ENCODE measurements at places on chromosomes 5 and 9.

DNA sequence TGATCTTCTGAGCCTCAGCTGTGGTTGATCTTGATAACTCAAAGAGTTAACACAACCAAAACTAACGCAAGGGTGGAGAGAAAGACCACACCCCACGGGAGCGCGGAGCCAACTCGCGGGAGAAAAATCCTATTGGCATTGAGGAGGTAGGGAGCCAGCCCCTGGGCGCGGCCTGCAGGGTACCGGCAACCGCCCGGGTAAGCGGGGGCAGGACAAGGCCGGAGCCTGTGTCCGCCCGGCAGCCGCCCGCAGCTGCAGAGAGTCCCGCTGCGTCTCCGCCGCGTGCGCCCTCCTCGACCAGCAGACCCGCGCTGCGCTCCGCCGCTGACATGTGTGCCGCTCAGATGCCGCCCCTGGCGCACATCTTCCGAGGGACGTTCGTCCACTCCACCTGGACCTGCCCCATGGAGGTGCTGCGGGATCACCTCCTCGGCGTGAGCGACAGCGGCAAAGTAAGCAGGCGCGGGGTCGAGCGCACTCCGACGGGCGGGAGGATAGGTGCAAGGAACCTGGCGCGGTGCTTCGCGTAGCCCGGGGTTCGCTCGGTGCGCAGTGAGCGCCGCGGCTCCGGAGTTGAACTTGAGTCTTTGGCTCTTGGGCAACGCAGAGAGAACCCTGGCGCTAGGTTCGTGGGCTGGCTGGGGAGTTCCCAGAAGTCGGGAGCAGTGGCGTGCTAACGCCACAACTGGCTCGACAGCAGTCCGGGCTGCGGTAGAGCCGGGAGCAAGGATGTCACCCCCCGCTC, at the start of gene GDA:
Gene GDA, plus strand, starts transcription at position 210 of the 745 bp plus-strand sequence. Its CDS starts 120 bp downstream, at position 330.
- peak; percentile 39 for DNase-seq

DNA sequence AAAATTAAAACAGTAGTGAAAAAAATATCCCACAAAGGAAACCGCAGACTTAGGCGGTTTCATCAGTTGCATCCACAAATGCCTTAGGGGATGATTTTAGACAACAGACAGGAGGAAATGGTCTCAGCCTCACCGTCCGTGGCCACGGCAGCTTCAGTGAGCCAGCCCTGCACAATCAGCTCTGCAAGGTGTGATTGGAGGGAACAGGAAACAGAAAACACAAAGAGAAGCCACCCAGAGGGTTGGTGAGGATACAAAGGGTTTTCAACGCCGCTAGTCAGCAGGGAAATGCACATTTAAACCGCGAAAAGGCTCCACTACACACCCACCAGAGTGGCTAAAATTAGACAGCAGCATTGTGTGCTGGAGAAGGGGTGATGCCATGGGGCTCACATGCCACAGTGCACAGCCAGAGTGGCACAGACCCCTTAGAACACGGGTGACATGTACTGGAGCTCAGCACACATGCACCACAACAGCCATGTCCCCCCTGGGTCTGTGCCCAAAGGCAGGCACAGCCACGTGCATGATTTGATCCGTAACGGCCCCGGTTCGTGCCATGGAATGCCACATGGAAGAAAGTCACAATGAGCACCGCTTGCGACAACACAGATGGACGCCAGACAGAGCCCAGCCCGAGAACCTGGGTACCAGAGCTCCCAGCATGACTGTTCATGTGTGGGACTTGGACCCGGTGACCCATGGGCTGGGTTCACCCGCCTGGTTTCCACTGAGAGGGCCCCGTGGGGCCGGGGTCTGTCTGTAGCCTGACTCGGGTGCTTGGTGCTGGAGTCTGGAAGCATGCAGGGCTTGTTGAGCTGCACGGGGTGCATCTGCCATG, 18.3 kb upstream of the TERT start:
- DNase-seq: no peak

DNA sequence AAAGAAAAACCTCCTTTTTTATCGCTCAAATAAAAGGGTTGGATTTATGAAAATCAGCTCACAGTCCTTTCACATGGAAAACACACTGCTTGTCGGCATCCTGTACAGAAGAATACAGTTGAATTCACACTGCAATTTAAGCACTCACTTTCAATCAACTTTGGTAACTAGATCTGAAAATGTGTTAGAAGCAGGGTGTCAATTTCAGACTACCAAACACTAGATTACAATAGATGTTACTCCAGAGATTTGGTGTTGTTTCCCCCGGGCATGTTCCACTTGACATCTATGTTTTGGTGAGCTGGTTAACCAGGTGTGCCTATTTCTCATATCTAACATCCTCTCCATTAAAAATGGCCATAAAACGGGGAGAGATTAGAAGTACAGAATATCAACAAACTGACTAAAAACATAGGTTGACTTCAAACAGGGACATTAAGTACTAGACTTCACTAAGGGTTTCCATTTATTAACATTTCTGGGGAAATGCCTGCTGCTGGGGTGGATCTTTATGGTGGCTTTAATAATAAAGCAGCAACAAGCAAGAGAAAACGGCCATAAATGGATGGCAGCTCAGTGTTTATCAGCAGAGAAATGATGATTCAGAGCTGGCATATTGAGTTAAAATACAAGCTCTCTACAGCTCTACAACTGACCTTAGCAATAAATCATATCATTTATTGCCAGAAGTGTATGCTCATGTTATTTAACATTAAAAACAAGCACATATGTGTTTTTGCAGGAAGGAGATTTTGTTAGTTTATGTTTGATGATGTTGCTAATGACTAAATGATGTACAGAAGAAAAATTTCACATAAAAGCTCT, 158.8 kb downstream of the SLF1 start:
- no peak for DNase-seq

- DNase-seq: no peak
Observed at GRCh38 chr9:33297432-33297831, 7.1 kb downstream of the NFX1 start.

DNA sequence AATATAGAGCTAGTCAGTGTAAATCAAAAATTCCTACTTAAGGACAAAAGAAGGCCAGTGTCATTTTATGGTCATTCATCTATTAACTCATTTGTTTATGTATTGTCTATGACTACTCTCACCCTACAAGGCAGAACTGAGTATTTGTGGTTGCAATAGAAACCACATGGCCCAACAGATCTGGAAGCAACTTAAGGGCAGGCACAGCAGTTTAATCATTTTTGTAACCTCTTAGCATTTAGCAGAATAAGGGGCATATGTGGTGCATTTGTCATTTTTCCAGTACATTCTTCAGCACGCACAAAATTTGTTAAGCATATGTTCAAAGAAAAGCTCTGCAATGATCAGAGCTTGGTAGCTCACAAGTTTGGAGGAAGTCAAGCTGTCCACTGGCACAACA, 1.1 kb downstream of the FKBP15 start:
- DNase-seq: no peak

DNA sequence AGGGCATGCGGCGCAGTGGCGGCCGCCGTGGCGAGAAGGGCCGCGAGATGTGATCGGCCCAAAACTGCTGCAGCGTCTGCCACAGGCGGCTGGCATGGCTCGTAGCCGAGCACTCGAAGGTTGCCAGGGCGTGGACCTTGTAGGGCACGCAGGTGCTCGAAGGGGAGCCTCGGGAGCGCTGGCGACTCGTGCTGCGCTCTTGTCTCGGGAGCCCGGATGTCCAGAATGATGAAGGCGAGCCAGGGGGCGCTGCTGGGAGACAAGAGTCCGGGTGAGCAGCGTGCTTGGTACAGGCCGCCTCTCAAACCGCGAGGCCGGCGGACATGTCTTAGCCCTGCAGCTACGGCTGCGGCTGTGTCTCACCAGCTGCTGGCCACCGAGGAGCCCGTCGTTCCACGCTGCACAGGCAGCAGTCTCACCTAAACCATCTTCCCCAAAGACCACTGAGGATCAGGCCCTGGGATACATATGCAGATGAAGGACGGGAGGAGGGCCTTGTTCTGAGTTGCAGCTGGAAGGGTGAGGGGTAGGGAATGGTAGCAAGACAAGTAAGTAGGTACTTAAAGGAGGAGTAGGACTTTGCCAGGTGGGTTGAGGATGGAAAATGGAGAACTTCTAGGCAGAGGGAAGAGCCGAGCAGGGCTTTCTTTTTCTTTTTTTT, 1.7 kb downstream of the CBY3 start:
- no peak for DNase-seq

- no peak for DNase-seq
Observed at GRCh38 chr5:163533223-163533622, 27.8 kb downstream of the MAT2B start.

DNA sequence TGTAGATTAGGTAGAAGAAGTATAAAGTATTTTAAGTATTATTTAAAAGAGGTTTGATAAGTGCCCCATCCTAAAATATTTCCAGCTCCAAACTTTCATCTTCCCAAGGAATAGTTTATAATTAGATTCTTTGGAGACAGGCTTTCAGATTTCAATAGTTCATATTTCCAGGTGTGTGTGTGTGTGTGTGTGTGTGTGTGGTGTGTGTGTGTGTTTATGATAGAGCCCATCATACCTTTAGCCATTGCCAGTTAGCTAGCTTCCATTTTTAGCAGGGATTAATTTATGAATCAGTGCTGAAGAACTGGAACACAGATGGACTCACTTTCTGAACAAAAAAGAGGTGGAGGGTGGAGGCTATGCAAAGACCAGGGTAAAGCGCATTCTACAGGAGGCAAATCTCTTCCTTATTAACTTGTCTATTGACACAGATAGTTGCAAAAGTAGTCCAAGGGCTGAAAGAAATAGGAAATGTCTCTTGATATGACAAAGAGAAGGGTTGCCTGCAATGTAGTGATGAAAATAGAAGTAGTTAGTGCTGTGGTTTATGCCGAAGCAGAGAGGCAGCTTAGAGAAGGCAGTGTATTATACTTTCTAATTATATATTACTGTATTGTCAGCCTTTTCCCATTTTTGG, 301.1 kb downstream of the MAN2A1 start:
- no peak for DNase-seq

GRCh38 chr9:132160802-132161742, 786 bp upstream of the NTNG2 start:
- DNase-seq: peak; percentile 77

- peak; percentile 56 for DNase-seq
Observed at GRCh38 chr9:111661802-111662521, 557 bp downstream of the GNG10 start.

- DNase-seq: no peak
Observed at GRCh38 chr9:8329561-8330283, 530.1 kb upstream of the DMAC1 start.

DNA sequence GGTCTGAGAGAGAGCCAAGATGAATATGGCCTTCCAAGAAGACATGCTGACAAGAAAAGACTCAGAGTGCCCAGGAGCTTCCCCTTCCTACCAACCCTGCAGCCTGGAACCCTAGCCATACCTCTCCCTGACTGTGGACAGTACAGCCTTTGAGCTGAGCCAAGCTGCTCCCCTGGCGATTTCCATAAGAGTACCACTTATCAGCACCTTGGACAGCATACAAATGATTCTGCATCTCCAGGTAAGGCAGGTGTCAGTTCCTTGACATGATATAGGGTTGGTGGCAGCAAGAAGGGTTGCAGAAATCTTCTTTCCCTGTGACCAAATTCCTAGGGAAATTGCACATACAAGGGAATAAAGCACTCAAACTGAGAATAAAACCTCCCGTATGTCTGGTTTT, 58.3 kb downstream of the MFAP3 start:
- no peak for DNase-seq

DNA sequence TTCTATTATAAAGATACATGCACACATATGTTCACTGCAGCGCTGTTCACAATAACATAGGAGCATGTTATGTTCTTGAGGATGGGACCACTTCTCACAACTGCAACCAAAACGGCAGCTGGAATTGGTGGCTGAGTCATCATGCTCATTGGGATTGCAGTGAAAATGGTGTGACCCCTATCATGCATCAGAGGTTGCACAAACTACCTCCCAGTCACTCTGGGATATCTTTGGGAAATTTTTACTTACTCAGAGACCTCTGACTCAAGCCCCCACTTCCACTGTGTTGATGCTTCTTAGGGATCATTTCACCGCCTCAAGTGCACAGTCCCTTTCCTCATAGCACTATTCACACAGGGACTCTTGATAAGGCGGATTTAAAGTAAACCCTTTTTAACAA, 474.1 kb downstream of the BNC2 start:
- no peak for DNase-seq

DNA sequence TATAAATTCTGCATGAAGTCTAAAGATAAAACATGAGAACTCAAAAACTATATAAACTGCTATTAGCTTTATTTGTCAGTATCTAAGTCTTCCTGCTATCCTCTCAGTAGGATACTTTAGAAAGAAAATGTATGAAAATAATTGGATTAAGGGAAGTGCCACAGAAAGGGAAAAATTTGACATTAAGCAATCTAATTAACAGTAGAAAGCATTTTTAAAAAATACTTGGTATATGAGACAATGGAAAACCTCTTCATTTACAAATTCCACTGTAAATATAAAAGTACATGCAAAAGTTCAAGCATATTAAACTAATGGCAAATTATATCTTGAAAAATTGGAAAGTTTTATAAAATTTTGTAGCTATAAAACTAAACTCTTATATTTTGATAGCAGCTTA, 518.6 kb upstream of the NUDT12 start:
- no peak for DNase-seq

DNA sequence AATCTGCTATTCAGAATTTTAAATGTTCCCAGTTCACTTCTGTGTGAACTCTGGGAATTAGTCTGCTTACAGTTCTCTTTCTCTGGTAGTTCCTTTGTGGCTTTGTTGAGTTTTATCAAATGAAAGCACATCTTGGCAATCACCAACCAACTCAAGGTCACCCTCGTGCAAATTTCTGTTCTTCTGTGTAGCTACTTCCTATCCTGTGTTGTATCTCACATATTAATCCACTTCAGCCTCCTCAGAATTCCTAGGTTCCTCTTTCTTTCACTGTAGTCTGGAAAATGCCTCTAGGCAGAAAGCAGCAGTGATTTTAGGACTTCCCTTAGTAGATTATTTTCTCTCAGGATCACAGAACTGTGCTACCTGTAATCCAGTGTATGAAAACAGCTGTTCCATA, 100.3 kb downstream of the AUH start:
- no peak for DNase-seq

- no peak for DNase-seq
Observed at GRCh38 chr9:86368871-86369521, 14.8 kb upstream of the TUT7 start.

DNA sequence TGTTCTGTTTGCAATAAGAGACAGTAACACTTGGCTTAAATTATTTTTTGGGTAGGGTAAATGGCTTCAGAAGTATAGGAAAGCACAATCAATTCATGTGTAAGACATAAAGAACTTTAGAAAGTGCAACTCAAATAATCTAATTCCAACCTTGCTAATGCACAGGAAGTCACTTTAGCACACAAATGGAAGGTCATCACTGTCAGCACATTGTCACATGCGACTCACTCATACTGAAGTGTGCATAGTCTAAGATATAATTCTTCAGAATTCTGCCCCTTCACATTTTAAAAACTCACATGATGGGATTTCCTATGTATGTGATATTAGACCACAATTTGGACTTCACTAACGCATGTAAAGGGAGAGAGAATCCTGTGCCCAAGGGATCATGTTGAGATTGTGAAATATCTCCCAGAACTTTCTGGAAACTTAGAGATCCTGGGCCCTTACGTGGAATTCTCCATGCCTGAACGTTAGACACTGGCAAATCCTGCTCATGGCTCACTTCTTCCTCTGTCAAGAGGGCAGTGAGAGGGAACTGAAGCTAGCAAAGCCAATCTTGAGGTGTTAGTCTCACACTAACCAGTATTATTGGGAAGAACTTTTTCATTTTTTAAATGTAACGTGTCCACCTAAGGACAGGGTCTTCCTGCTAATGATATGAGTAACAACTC, 403.2 kb upstream of the PTGER4 start:
- no peak for DNase-seq
